ENCODE measurements at places on chromosomes 1 and 21.

GRCh38 chr1:74681001-74681400, 7.4 kb upstream of the ERICH3 start:
- no peak for DNase-seq

DNA sequence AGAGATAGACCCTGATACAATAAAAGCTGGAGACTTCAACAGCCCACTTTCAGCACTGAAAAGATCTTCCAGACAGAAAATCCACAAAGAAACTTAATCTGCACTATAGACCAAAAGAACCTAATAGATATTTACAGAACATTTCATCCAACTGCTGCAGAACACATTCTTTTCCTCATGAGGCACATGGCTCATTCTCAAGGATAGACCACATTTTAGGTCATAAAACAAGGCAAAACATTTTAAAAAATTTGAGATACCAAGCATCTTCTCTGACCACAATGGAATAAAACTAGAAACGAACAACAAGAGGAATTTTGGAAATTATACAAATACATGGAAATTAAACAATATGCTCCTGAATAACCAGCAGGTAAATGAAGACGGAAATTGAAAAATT, 15.0 kb upstream of the IL20 start:
- DNase-seq, result no peak

DNA sequence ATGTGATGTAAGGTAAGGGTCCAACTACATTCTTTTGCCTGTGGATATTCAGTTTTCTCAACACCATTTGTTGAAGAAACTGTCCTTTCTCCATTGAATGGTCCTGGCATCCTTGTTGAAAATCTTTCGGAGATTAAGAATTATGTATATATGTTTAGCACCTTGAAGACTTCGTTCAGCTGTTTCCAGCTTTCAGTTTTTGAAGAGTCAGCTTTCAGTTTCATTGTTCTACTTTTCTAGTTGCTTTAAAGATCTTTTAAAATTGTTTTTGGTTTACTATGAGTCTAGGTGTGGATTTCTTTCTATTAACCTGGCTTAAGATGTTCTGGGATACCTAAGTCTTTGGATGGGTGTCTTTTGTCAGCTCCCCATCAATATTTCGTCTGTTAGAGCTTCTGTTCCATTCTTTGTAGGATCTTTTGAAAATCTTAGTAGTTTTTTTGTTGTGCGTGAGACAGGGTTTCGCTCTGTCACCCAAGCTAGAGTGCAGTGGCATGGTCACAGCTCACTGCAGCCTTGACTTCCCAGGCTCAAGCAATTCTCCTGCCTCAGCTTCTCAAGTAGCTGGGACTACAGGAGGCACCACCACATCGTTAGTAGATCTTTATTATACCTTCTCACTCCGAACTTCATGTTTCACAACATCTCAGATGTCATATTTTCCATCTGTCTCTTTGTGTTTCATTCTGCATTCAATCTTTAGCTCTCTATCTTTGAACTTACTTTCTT, 353.5 kb upstream of the B3GALT2 start:
- peak; percentile 50 for DNase-seq

GRCh38 chr1:67214420-67215174, 48.3 kb downstream of the IL23R start:
- peak; percentile 62 for DNase-seq

DNA sequence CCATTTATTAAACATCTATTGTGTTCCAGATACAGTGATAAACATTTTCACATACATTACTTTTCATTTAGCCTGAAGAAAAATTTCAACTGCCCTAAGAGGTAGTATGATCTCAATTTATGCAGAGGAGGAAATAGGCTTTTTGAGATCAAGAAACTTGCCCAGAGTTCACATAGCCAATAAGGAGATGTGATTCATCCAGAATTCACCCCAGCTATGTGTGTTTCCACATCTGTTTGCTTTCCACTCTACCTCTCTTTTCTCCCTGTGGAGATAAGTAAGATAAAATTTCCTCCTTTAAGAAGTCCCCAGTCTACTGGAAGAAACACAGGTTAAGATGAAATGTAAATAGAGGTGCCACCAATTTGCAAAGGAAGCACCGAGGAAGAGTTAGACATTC, 199.7 kb upstream of the C8B start:
- no peak for DNase-seq

GRCh38 chr1:205840146-205840923, 9.6 kb downstream of the PM20D1 start:
- no peak for DNase-seq

- DNase-seq, result no peak
Observed at GRCh38 chr1:216140730-216141524, 282.3 kb downstream of the USH2A start.

DNA sequence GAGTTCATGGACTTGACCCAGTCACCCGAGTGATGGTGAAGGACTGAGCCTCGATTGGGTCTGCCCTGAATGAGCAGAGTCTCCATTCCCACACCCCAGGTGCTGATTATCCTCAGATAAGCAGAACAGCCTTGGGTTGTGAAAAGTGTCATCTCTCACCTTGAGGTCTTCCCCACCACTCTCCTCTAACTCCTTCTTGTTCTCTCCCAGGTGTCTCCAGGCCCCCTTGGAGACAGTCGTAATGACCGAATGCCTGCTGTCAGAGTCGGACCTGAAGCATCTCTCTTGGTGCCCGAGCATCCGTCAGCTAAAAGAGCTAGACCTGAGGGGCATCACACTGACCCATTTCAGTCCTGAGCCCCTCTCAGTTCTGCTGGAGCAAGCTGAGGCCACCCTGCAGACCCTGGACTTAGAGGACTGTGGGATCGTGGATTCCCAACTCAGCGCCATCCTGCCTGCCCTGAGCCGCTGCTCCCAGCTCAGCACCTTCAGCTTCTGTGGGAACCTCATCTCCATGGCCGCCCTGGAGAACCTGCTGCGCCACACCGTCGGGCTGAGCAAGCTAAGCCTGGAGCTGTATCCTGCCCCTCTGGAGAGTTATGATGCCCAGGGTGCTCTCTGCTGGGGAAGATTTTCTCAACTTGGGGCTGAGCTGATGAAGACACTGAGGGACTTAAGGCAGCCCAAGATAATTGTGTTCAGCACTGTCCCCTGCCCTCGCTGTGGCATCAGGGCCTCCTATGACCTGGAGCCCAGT, 3.4 kb downstream of the PRAMEF12 start:
- no peak for DNase-seq

GRCh38 chr1:230894032-230894431, 25.7 kb upstream of the C1orf198 start:
- DNase-seq, result no peak

DNA sequence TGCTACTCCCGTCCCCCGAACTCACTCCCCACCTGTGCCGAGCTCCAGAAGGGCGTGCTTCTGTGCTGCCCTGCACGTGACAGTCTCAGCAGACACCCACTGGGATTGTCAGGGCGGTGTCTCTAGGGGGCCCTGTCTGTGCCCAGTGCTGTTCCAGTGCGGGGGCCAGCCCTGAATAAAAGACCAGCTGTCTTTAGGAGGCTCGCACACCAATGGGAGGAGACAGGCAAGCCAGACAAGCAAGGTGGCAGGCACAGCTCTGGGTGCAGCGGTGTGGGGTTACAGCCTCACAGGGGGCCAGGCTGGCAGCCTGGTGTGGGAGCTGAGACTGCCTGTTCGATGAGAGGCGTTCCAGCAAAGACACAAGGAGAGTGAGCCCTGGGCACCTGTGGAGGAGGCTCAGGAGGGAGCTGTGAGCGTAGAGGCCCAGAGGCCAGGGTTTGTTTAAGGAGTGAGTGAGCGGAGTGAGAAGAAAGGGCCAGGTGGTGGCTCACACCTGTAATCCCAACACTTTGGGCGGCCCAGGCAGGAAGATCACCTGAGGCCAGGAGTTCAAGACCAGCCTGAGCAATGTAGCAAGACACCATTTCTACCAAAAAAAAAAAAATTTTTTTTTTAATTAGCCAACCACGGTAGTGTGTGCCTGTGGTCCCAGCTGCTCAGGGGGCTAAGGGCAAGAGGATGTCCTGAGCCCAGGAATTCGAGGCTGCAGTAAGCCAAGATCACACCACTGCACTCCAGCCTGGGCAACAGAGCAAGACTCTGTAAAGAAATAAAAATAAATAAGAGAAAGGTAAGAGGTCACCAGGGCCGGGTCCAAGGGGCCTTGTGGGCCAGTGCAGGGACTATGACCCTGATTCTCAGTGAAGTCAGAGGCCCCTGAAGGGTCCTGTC, 48.2 kb upstream of the ARHGEF16 start:
- DNase-seq, result no peak

GRCh38 chr21:41643246-41643966, 123.4 kb downstream of the RIPK4 start:
- no peak for DNase-seq

DNA sequence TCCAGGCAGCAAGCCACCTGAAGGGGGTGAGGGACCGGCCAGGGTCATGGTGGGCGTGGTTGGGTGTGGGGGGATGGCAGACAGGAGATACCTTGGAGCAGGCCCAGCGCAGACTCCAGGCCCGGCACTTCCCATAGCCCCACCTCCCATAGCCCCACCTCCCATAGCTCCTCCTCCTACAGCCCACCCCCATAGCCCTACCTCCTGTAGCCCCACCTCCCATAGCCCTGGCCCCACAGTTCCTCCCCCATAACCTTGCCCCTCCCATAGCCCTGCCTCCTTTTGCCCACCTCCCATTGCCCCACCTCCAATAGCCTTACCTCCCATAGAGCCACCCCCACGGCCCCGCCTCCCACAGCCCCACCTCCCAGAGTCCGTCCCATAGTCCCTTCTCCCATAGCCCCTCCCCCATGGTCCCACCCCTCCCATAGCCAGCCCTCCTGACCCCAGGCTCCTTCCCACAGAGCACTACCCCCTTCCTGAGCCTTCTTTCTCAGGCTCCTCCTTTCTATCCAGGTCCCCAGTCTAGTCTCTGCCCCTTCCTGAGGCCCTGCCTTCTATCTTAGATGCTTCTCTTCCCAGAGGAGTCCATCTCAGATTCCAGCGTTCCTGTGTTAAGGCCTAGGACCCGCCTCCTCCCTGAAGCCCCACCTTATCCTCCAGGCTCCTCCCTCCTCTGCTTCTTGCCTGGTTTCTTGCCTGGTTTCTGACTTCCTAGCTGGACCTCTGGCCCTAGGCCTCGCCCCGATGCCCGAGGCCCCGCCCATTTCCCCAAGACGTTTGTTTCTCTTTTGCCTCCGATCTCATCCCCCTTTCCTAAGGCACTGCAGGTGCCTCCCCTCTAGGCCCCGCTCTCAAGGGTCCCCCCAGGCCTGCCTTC, 46.8 kb downstream of the PTPRU start:
- peak; percentile 43 for DNase-seq

- no peak for DNase-seq
Observed at GRCh38 chr1:30538226-30538992, 185.0 kb downstream of the MATN1 start.

DNA sequence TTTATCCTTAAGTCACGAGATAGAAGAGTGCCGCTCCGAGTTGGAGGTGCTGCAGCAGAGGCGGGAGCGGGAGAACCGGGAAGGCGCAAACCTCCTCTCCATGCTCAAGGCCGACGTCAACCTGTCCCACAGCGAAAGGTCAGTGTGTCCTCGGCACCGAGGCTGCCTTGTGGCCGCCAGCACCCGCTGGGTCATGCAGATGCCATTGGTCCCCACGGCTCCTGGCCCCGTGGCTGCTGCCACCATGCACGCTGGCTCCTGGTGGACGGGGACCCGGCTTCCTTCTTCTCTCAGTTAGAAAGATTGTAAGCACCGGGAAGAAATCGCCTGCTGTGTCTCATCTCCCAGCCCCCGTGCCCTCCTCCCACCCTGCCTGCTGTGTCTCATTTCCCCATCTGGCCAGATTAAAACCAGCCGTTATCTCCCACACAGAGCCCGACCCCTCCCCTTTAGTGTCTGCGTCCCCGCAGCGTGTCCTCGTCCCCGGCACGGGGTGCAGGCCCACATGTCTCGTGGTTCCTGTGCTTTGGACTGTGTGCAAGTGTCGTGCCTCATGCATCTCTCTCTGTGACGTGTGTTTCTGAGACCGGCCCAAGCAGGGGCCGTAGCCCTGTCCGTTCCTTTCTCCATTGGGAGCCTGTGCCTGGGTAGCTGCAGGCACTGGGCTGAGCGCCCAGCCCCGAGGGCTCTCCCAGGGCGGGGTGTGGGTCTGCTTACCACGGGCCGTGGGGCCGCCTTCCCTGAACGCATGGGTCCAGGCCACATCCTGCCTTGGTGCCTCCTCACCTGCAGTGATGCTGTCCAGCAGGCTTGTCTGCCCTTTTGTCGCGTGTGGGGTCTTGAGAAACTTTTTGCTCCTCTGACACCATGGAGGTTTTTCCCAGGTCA, 62.1 kb downstream of the PCNT start:
- no peak for DNase-seq

DNA sequence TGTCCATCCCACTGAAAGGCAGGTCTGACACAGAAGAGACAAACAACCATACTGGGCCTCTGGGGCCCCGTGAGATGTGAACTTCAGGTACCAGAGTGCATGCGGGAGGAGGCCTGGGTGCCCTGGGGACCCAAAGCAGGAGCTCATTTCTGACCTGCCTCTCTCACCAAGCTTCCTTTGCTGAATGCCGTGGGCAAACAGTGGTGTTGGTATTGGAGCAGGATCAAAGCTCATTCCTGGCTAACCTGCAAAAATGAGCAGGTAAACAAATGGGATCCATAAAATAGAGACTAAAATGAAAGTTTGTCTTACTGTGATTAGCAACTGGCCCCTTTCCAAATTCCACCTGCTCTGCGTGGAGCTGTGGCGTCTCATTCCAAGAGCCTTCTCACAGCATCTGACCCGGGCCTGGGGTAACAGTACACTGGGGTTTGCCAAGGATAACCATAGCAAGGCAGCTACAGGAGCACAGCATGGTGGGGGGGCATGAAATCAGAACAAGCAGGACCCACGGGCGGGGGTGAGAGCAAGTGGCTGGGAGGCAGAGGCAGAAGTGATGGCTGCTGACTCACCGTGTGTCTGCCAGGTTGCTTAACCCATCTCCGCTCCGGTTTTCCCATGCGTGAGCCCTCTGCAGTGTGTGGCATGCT, 103.6 kb downstream of the KIF26B start:
- DNase-seq, result no peak

Data from activated CD4-positive, alpha-beta memory T cell treated with anti-CD3 and anti-CD28 coated beads for 36 hours (primary cell).